Neuronal stem cell (in vitro differentiated cells): ENCODE measurements at places on chromosomes 5 and 9.

GRCh38 chr5:102969641-102970040 lies 150.3 kb downstream of the GIN1 start:
- H3K4me1 ChIP-seq, result no peaks in the 10 kb centered on the region
- H3K27ac ChIP-seq, result no peak overlapping the region
- no peaks in the 10 kb centered on the region for H3K27me3 ChIP-seq
- no peak for DNase-seq
- H3K36me3 ChIP-seq, result peaks cover 26% of the 10 kb centered on the region
- no peak overlapping the region for H3K4me3 ChIP-seq

GRCh38 chr5:43000111-43000840 lies 39.8 kb downstream of the ANXA2R start:
- H3K4me1 ChIP-seq, result peaks cover 2% of the 10 kb centered on the region
- H3K36me3 ChIP-seq, result no peaks in the 10 kb centered on the region
- H3K4me3 ChIP-seq, result peak overlapping the region; percentile 33
- H3K27me3 ChIP-seq, result peaks cover 52% of the 10 kb centered on the region
- no peak overlapping the region for H3K27ac ChIP-seq

GRCh38 chr5:171867786-171868185 lies 82.2 kb downstream of the SMIM23 start:
- DNase-seq, result no peak
- peaks cover 2% of the 10 kb centered on the region for H3K4me1 ChIP-seq
- no peak overlapping the region for H3K4me3 ChIP-seq

DNA sequence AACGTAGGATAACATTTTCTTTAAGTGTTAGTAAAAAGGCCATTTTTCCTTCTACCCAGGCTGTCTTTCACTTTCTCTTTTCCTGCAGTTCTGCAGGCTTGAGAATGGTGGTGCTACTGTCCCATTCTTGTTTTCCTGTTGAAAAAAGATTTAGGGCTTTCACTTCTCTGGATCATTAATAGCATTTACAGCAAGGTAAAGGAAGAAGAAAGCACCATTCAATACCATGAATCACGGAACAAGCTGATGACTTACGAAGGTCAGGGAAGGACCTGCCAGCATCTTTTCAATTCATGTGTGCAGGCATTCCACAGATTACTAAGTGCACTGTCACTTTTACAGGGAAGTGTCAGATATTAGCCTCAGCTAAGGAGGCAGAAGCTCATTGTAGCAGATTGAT lies 292.8 kb downstream of the YTHDC2 start:
- no peaks in the 10 kb centered on the region for H3K4me1 ChIP-seq
- H3K27ac ChIP-seq, result peak overlapping the region; percentile 28
- no peaks in the 10 kb centered on the region for H3K36me3 ChIP-seq
- peak; percentile 23 for DNase-seq
- no peak overlapping the region for H3K4me3 ChIP-seq

DNA sequence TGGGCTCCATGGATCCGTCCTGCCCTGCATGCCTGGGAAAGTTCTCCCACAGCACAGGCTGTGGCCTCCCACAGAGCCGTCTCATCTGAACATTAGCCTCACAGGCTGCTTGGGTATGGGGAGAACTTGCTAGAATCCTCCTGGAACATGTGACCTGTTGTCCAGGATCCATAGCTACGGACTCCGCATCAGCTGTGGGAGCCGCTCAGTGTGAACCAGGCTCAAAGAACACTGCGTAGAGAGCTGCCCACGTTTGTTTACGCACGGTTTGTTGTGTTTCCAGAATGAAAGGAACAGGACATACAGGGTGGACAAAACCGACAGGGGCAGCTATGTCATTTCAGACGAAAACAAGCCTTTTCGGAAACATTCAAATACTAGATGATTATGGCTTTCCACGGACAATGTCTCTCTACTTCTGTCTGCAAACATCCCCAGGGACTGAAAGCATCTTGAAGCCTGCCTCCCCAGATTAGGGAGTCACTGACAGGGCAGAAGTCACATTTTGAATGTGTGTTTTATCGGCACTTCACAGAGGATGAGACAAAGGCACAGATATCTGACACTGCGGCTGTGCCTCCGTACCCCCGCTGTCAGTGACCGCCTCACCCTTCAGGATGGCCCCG lies 390.3 kb downstream of the GADD45G start:
- peaks cover 7% of the 10 kb centered on the region for H3K27me3 ChIP-seq
- H3K4me3 ChIP-seq, result no peak overlapping the region
- no peak overlapping the region for H3K27ac ChIP-seq
- no peaks in the 10 kb centered on the region for H3K4me1 ChIP-seq
- H3K36me3 ChIP-seq, result no peaks in the 10 kb centered on the region
- no peak for DNase-seq

- H3K27ac ChIP-seq, result no peak overlapping the region
- no peak for DNase-seq
- no peaks in the 10 kb centered on the region for H3K4me1 ChIP-seq
- H3K36me3 ChIP-seq, result no peaks in the 10 kb centered on the region
These were observed 130.6 kb upstream of the ADRA1B start for GRCh38 chr5:159785656-159786055.

- no peaks in the 10 kb centered on the region for H3K27me3 ChIP-seq
- H3K36me3 ChIP-seq, result peaks cover 88% of the 10 kb centered on the region
- peak; percentile 64 for DNase-seq
- no peak overlapping the region for H3K27ac ChIP-seq
These were observed 44.3 kb upstream of the SARDH start for GRCh38 chr9:133782157-133783130.

GRCh38 chr9:108180541-108180940 lies 675.2 kb downstream of the ACTL7B start:
- no peaks in the 10 kb centered on the region for H3K27me3 ChIP-seq
- no peaks in the 10 kb centered on the region for H3K36me3 ChIP-seq
- no peak for DNase-seq
- H3K27ac ChIP-seq, result no peak overlapping the region
- H3K4me3 ChIP-seq, result no peak overlapping the region

DNA sequence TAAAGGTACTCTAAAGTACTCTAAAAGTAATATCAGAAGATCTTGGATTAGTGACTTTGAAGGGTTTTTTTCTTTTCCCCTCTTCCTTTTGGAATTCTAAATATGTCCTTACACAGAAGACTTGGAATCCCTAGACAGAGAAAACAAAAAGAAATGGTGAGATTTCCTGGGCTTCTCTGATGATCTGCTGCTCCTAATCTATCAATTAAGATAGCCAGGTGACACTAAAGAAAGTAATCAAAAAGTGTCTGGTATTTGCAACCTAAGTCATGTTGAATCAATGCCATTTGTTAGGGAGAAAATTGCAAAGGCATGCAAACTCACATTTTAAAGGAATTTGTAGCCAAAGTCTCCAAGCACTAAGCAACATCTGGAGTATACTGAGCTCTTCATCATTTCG lies 29.5 kb upstream of the MYO10 start:
- DNase-seq, result peak; percentile 14
- H3K4me1 ChIP-seq, result peaks cover 3% of the 10 kb centered on the region
- H3K36me3 ChIP-seq, result no peaks in the 10 kb centered on the region
- no peaks in the 10 kb centered on the region for H3K27me3 ChIP-seq
